Mesendoderm (in vitro differentiated cells): ENCODE measurements at places on chromosomes 16 and 17.
A peak's percentile ranks its signal among the peaks of the same experiment; 100 is the strongest.

DNA sequence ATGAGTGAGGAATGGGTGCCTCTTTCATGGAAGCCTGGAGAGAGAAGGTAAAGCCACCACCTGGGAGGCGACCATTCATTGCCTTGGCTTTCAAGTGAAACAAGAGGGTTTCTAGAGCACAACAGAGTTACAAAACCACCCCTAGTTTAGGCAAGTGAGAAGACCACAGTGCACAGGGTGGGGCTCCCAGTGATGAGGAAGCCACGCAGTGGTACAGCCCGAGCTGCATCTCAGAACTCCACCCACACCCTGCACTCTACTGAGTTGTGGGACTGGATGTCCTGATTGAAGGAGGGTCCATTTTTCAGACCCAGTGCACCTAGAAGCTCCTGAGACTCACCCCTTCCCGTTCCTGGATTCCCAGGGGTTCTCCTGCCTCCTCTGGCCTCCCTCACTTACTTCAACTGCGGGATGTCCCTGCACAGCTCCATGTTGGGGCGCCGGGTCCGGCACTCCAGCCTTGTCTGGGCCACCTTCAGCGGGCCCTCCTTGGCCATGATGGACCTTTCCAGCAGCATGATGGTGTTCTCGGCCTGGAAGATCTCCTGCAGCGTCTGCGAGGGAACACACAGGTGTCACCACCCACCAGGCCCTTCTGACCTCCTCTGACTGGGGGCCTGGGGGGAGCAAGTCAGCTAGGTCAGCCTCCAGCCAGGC is 55.1 kb upstream of the EMP2 start:
- DNase-seq: no peak

GRCh38 chr16:65497571-65497970 is 375.7 kb upstream of the CDH11 start:
- no peak for DNase-seq

DNA sequence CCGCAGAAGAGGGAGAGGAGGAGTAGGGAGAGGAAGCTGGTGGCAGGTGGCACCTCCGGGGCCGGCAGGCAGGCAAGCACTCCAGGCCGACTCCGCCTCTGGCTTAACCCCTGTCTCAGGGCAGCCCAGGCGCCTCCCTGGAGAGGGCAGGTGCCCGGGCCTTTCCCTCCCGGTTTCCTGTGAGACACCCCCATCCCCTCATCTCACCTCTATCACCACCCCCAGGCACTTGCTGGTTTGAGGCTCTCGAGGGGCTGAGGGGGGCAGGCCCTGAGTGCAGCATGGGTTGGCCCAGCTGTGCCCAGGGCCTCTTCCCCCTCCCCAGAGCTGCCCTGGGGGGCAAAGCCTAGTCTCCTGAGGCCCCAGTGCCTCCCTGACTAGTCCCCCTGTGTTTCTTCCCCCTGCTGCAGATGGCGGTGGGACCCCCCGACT is 6.0 kb downstream of the DOC2A start:
- no peak for DNase-seq

DNA sequence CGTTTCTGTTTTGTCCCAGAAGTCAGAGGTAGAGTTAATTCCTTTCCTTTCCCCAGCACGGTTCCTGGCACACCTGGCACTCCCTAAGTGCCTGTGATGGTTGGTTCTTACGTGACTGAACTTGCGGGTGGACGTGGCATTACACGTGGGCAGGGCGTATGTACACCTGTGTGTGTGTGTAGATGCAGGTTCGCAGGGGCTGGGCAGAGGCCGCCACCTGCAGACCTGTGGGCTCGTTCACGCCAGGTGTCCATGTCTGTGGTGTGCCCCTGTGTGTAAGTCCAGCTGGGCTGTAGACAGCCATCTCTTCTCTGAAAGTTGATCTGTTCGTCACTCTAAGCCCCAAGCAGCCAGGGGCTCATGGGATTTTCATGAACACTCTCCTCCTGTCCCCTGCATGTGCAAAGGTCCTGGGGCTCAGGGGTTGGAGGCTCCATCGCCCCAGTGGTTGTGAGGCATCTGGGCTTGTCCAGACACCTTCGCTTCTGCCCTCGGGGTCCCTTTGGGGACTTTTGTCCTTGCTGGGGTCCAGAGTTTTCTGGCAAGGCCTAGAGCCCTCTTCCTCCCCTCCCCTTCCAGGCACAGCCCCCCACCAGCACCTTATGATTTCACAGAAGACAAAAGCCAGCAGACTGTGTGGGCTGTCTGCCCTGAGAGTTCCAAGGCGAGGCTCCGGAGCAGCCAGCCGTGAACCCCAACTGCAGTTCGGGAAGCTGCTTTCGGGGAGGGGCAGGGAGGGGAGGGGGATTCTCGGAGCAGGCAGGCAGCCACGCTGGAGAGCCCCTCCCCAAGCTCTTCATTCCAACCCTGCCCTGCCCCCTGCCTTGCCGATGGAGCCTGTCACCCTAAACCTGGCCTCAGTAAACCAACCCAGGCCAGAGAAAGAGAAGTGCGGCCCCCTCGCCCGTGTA is 5.4 kb upstream of the FSCN2 start:
- peak; percentile 93 for DNase-seq

GRCh38 chr17:48045316-48046001 is 2.7 kb upstream of the NFE2L1 start:
- DNase-seq: no peak

- DNase-seq: no peak
Measured at GRCh38 chr17:48179071-48179945, 71.7 kb downstream of the SNX11 start.

DNA sequence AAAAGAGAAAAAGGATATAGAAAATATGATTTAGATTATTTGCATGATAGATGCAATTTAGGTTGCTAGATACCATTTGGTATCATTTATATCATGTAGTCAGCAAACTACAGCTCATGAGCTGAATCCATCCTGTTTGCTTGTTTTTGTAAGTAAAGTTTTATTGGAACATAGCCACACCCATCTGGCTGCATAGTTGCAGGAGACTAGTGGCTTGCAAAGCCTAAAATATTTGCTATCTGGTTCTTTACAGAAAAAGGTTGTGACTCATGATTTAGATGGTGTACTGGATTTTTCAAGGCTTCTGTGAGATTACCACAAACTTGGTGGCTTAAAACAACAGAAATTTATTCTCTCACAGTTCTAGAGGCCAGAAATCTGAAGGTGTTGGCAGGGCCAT is 49.9 kb downstream of the MAP2K4 start:
- DNase-seq: no peak

DNA sequence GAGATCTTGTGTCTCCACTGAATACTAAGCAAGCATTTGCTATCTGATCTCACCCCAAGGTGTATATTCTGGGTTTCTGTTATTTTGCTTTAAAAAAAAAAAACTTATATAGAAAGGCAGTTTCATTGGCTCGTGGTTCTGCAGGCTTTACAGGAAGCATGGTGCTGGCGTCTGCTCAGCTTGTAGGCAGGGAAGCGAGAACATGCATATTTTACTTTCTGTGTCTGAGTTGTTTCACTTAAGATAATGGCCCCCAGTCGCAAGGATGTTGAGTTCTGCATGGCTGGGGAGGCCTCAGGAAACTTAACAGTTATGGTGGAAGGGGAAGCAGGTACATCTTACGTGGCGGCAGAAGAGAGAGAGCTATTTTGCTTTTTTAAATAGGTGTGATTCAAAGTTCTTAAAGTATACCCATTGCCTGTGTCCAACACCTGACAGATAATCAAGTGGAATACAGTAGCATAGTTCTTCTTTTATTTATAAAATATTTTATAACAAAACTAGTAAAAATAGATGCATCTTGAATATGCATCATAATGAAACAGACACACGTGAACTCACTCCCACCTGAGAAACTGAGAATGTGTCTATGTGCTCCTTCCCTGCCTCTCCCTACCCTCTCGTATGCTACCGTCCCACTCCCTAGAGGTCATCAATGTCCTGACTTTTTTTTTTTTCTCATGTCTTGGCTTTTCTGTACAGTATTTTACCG is 15.4 kb upstream of the ARHGAP17 start:
- no peak for DNase-seq

DNA sequence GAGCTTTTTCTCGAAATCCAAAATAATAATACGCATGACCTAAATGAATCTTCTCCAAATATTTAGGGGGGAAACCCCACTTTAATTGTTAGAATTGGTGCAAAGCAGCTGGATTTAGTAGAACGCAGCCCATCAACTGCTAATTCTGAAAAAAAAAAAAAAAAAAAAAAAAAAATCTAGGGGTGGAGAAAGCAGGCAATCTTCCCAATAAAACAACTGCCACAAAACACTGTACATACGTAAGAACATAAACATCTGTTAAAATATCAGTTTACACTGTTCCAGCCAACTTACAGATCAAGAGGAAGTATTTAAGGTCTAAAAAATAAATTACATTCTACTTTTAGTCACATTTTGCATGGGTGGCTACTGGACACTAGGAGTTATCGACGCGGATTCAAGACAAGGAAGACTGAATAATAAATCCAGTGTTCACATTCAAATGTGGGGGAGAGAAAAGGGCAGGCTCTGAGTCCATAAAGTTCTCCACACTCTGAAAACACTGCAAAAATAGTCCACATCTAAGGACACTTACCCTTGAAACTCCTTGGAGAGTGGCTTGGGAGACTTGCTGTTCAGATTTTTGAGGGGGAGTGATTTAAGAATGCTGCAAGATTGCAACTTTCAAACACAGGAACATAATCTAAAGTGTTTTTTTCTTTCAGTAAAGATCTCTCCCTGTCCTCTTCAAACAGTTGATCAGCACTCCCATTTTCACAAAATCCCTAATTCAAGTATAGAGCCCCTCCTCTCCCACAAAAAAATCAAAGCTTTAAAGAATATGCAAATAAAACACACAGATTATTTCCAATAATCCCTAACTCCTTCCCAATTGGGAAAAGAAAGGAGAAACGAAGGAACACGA is 1.3 kb downstream of the APPBP2 start:
- no peak for DNase-seq

DNA sequence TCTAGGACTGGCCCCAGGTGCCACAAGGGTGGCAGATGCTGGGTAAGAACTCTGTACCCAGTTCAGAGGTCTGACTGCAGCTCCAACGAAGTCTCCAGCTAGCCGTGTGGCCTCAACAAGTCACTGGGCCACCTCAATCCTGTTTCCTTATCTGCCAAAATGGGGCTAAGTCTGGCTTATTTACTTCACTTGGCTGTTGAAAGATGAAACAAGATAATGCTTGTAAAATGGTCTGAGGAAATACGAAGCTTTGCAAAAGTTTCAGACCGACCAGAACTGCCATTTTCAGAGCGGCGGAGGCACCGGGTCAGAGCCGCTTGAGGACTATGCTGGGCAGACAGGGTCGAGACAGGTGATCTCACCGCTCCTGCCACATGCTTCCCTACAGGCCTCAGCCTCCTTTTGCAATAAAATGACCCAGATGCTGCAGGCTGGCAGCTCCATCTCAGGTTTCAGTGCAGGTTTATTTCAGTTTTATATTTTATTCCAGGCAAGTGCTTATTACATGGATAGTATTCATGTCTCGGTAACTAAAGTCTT is 17.2 kb downstream of the MNT start:
- DNase-seq: no peak

DNA sequence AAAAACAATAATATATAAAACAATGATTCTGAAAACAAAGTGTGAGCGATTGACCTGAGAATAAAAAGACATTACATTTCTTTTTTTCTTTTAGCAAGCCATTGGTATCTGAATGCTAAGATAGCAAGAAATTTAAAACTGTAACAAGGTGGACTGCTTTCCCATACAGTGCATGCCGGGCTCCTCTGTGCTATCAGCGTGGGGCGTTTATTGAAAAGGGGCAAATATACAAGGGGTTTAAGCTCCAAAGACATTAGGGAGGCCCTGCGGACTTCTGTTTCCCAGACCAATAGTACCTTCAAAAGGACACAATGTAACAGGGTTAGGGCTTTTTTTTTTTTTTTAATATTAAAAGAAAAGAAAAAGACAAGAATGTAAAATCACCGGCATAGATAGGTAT is 261.3 kb downstream of the ZFHX3 start:
- no peak for DNase-seq

DNA sequence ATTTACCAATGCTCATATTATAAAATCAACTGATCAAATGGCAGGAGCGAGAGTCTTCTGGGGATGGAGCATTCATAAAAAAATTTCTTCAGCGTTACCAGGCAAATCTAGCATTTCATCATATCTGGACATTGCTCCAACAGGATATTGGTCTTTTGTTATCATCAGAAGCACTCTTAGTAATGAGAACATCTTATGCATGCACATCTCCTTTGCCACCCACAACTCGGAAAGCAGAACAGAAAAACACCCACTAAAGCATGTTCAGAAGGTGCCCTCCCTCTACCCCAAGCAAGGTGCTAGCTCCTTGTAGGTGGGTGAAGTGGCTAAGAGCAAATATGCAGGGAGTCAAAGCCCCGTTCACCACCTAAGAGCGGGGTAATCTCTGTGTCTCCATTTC is 18.9 kb downstream of the ARHGAP17 start:
- no peak for DNase-seq

GRCh38 chr16:24070851-24071250 is 185.3 kb upstream of the CACNG3 start:
- peak; percentile 90 for DNase-seq

DNA sequence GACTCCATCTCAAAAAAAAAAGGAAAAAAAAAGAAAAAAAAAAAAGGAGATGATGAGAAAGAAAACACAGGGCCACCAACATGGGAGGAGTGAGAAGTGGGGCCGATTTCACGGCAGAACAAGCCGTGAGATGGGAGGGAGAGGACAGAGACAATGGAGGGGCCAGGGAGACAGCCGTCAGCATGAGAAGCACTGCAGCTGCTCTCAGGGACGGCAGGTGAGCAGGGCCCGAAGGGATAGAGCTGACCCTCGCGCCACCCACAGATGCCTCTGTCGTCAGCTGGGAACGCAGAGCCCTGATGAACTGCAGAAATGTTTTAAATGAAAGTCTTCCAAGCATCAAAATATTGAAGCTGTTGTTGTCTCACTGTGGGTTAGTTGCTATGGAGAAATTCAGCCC is 20.3 kb downstream of the PITPNM3 start:
- DNase-seq: no peak

GRCh38 chr16:18024611-18025010 is 311.9 kb downstream of the NPIPA8 start:
- DNase-seq: no peak

DNA sequence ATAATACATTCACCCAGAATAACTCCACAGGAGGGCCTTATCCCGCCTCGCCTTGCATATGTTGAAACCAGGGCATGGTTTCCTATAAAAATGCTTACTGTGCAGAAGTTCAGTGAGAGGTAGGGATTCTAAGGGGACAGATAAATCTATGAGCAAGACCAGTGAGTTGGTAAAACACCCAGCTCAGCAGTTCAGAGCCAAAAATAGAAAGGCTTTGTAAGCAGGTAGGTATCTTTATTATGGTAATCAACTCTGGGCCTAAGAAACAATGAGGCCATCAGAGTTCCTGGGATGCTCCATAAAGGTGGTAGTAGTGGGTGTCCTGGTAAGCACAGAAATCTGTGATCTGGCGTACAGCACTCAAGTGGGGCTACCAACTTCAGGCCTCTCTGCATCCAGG is 549.4 kb upstream of the CDH5 start:
- DNase-seq: no peak

- peak; percentile 82 for DNase-seq
Measured at GRCh38 chr17:42311240-42312034, 23.1 kb downstream of the STAT5A start.
